Cortex of kidney (tissue), 1 donor: ENCODE measurements at places on chromosomes 4 and X.

DNA sequence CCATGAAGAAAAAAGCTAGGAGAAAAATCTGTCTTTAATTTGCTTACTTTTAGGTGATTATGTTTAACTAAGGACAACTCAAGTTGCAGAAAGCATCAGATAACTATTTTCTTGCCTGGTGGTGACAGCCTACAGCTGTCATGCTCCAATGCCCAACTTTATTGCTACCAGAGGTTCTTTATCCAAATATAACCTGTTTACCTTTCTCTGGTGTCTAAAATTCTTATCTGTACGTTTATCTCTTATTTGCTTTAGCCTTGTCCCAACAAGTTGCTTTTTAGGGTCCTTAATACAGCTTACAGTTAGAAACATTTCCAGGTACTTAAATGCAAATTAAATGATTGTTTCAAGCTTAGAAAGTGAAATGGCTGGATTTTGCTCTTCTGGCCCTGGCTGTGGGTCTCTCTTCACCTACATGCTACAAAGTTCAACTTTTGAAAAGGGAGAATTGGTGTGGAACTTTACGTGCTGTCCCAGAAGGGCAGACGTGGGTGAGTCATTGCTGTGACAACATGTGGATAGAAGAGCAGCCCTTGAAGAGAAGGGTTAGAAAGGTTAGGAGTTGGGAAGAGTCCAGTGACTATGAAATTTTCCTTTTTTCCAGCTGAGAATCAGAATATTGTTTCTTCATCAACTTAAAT lies 60.7 kb downstream of the HPGD start:
- DNase-seq, result no peak

- no peak for DNase-seq
Measured at GRCh38 chrX:24415921-24416320, 49.2 kb upstream of the PDK3 start.

GRCh38 chr4:102343964-102344519 lies 1.2 kb downstream of the SLC39A8 start:
- no peak for DNase-seq

GRCh38 chr4:112514647-112515197 lies 1.3 kb downstream of the NEUROG2 start:
- DNase-seq, result no peak

DNA sequence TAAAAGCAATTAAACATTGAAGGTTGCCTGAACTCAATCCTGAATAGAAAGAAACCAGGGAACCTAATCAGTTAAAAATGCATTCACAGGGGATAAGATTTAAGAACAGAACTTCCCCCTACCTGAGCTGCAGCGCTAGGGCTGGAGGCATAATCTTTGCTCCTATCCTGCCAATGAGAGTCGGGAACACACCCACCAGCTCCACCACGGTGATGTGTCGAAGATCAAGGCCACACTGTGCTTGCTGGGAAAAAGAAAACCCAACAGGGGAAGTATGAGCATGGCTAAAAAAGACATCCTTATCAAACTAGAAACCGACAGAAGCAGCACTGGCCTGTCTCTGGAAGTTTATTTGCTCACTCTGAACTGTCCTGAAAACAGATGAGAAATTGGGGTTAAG lies 66.3 kb downstream of the SRPX start:
- no peak for DNase-seq

DNA sequence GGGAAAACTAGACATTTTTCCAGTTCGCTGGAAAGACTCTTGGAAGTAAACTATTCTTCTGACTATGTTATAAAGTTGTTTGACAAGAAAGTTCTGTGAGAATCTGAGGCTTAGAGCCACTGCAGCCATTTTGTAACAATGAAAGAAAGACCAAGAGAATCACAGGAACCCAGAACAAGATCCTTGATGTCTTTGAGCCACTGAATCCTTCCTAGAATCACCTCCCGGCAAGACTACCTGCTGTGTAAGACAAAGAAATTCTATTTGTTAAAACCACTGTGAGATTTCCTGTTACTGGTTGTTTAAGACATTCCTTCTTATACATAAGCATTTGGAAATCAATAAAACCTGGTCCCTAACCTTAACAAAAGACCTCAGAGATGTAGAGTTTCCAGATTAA lies 175.7 kb upstream of the RASGEF1B start:
- no peak for DNase-seq

GRCh38 chr4:184364100-184364921 lies 110.0 kb downstream of the IRF2 start:
- no peak for DNase-seq

- DNase-seq, result no peak
Measured at GRCh38 chr4:147578051-147578476, 39.1 kb upstream of the TMEM184C start.

DNA sequence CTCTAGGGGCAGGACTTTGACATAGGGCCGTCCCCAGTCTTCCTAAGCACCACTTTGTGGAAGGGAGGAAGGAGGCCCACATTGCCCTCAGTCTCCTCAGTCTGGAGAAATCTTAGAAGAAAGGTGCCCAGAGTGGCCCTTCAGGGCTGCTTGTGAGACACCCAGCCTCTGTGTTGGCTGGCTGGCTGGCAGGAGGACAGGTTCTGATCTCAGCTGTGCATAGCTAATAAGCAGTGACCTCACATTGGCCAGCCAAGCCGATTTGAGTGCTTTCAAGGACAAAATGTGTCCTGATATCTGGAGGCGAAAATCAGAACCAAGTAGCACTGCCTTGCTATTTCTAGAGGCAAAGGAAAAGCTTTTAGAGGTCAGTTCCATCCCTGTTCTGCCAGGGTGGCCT lies 211.5 kb downstream of the BCOR start:
- DNase-seq, result no peak

- DNase-seq, result no peak
Measured at GRCh38 chr4:119872371-119873016, 194.2 kb downstream of the MAD2L1 start.

- DNase-seq, result no peak
Measured at GRCh38 chr4:126306152-126306869, 991.6 kb downstream of the FAT4 start.

GRCh38 chr4:152591396-152591795 lies 55.5 kb upstream of the FBXW7 start:
- DNase-seq, result no peak

DNA sequence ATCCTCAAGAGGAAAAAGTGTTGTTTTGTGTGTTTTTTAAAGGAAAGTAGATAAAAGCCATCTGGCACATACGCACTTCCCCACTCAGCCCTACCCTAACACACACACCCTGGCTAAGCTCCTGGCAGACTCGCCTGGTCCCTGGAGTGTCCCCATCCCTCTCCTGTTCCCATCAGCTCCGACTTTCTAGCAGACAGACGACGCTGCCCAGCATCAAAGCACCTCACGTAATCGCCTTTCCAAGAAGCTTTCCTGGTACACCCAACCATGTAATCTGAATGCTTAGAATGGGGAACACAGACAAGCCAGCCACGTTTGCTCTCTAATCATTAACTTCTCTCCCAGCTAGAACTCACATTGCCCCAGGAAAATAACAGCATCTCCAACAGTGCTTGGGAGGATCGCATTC lies 116.2 kb downstream of the AFAP1 start:
- no peak for DNase-seq

DNA sequence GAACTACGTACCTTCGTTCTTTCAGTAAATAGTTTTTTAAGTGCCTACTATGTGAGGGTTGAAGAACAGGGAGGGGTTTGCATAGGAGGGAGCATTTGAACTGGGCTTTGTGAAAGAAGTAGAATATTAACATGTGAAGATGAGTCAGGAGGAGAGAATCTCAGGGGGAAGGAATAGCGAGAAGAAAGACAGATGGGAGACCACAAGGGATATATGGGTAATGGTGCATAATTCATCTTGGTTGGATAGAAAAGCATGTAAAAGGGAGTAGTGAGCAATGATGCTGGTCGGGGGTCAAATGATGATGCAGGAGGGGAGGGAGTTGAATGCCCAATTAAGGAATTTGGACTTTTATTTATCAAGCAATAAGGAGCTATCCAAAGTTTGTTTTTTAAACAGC lies 52.7 kb downstream of the TMEM164 start:
- DNase-seq, result no peak

- no peak for DNase-seq
Measured at GRCh38 chr4:3658530-3658913, 107.7 kb upstream of the ADRA2C start.

DNA sequence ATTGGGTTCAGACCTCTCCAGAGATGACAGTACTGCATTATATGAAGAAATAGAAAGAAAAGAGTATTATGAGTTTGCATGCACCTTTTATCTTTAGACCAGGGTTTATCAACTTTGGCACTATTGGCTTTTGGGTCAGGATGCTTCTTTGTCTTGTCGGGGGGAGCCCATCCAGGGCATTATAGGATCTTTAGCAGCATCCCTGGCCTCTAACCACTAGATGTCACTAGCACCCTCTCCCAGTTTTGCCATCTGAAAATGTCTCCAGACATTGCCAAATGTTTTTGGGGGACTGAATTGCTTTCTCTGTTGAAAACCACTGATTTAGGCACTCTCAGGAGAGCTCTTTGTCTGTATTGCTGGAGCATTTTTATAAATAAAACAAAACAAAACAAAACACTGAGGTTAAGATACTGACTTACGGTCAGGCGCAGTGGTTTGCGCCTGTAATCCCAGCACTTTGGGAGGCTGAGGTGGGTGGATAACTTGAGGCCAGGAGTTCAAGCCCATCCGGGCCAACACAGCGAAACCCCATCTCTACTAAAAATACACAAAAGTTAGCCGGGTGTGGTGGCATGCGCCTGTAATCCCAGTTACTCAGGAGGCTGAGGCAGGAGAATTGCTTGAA lies 23.6 kb downstream of the CA5B start:
- DNase-seq, result no peak

DNA sequence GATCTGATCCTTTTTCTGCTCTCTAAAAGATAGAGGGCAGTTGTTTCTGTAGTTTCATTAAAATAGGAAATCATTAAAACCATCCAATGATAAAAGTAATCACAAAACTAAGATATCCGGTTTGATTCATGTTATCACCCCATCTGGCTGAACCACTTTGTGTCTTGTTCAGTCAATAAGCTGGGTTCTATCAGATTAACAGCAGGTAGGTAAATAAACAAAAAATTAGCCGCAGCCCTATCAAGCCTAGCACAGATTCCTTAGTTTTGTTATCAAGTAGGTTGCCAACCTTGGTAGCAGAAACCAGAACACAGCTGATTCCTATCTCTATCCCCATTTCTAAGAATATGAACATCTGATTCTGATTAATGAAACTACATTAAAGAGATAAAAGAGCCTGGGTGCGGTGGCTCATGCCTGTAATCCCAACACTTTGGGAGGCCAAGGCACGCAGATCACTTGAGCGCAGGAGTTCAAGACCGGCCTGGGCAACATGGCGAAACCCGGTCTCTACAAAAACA lies 118.6 kb upstream of the PLAC1 start:
- DNase-seq, result no peak

DNA sequence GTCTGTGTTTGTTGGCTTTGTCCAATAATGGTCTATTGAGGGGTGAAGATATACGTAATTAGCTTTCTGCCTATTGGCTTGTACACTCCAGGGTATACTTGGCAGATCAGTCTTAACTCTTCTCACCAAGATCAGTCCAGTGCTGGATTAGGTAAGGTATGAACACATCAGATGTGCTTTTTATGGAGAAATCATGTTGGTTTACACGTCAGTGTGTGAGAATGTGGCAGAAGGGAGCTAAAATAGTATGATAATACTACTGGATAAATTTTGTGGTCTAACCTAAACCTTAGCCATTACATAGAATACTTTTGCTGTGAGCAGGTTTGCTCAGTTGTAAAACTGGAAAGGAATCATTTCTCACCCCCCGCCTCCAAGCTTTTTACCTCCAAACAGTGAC lies 4.2 kb downstream of the PDHA1 start:
- DNase-seq, result no peak

DNA sequence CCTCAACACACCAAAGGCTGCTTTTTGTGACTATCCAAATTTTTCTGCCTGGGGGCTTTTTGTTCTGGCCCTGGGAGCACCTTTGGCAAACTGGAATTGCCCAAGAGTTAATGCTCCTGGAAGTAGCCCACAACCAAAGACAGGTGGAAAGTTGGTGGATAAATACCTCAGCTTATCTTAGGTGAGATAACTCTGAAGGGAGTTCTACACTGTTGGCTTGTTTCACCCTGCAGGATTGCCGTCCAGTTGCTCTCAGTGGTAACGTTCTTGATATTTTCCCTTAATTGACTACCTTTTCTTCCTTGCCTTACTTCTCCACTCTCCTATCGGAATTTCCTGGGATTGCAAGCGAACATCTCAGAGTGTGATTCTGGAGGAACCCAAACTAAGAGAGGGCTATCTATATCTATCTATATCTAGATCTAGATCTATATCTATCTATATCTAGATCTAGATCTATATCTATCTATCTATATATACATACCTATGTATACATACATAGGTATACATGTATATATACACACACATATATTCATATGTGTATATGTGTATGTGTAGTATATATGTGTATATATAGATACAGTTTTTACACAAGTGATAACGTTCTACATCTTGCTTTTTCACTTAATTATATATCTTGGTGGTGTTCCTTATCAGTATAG lies 82.6 kb upstream of the DHX15 start:
- no peak for DNase-seq

GRCh38 chr4:41196633-41197332 lies 17.6 kb downstream of the APBB2 start:
- no peak for DNase-seq
